A673 (cell line): ENCODE measurements at places on chromosomes 6 and 20. TPM values are rescaled to one million over a fixed set of nuclear protein-coding genes. Genes with fewer than 3 reads are reported as not detected.

DNA sequence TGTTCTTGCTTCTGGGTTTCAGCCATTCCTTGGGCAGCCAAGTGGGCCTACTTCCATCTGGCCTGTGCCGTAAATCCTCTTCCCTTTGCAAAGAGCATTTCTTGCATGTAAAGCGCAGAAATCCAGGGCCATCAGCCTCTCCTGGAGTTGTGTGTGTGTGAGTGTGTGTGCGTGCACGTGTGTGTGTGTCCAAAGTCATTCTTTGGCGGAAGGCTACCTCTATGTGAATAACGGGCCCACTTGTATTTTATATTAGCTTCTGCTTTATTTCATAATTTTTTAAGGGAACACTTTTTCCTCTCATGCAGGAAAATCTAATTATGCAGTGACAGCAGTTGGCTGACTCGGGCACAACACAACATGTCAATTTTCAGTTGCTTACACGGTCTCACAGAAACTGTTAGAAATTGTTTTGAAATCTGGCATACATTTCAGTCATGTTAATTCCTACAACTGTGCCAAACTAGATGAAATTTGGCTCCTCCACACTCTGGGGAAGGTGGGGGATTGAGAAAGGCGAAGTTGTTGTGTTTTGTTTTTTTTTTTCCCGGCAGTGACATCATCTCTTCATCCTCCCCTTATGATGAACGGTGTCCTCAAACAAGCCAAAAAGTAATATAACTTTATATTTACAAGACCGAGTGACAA, 223.7 kb upstream of the TSHZ2 start:
- H3K27me3 ChIP-seq = no peaks in the 10 kb centered on the region
- no peak for DNase-seq
- H3K4me1 ChIP-seq = no peaks in the 10 kb centered on the region
- no peak overlapping the region for H3K4me3 ChIP-seq

- H3K27me3 ChIP-seq = no peaks in the 10 kb centered on the region
- no peak overlapping the region for H3K4me3 ChIP-seq
- no peak for DNase-seq
- peaks cover 11% of the 10 kb centered on the region for H3K36me3 ChIP-seq
Observed at GRCh38 chr20:62381842-62382241, 5.1 kb upstream of the RPS21 start.

DNA sequence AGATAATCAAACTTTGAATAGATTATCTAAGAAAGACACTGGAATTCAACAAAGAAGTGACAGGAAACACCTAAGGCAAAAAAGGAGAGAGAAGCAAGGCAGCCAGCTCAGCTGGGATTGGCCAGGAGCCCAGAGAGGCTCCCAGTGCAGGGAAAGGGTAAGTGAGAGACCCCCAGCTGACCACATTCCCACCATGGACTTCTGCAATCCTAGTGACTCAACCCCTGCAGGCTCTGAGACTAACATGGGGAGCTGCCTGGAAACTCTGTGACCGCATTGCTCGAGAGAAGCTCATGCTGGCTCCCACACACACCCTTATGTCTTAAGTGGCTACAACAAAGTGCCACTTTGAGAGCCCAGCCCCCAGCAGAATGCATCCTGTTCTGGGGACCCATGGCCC, 215.1 kb downstream of the PACRG start:
- no peaks in the 10 kb centered on the region for H3K4me1 ChIP-seq
- H3K36me3 ChIP-seq = no peaks in the 10 kb centered on the region
- H3K4me3 ChIP-seq = no peak overlapping the region
- DNase-seq = no peak
- H3K27ac ChIP-seq = no peak overlapping the region

Gene SLC32A1
- total RNA-seq = not detected in 2 replicates

DNA sequence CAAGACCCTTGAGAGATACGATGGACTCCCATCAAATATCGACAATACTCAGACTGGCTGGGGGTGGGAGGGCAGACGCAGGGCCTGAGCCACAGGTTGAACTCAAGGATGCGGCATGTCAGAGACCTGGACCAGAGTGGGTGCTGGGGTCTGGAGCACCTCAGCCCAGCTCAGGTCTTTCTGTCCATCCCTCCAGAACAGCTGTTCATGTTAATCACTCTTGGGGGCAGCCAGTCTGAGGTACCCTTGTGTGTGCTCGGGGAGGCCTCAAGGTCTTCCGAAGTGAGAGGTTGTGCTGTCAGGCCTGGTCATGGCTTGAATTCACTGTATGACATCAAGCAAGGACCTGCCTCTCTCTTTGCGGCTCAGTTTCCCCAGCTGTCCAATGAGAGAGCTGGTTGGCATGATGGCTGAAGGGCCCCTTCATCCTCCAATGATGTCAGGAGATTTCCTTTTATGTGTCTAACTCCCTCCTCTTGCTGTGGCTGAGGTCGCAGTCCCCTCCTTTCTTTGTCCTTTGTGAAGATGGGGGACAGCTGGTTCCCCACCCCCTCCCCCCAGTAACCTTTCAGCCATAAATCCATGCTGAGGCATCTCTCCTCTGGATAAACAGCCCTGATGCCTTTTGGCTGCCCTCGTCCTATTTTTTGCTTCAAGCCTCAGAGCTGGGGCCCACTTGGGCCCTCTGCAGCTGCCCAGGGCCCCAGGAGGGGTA, 15.3 kb downstream of the MYH7B start:
- H3K4me1 ChIP-seq = no peaks in the 10 kb centered on the region
- H3K4me3 ChIP-seq = no peak overlapping the region
- DNase-seq = no peak

DNA sequence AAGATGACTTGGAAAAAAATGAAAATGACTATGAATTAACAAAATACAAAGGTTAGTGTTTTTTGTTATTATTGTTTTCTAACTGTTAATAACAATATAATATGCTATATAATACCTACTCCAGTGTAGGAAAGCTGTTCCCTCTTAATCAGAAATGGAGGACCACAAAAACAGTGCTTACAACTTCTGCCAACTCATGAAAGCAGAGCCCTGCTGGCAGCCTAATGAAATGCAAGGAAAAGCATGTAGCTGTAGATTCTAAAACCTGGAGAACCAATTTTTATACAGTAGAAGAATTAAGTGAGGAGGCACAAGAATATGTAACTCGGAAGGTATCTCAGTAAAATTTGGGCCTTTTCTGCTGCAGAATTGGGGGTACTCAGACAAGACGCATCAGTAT, 29.4 kb downstream of the PHIP start:
- DNase-seq = peak; percentile 59
- H3K36me3 ChIP-seq = peaks cover 44% of the 10 kb centered on the region
- no peaks in the 10 kb centered on the region for H3K4me1 ChIP-seq
- H3K27me3 ChIP-seq = no peaks in the 10 kb centered on the region

Gene PRDM13
- 0.58 and 1.2 TPM in 2 replicates for total RNA-seq

Gene EMILIN3
- total RNA-seq = 1.7 and 3.1 TPM in 2 replicates

DNA sequence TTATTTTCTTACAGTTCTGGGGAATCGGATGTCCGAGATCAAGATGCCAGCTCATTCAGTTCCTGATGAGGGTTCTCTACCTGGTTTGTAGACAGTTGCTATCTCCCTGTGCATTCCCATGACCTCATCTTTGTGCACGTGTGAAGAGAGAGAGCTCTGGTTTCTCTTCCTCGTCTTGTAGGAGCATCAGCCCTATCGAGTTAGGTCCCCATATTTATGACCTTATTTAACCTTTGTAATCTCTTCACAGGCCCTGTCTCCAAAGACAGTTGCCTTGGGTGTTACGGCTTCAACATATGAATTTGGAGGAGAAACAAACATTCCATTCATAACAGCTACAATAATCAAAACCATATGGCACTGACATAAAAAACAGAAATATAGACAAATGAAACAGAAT, 455.3 kb downstream of the HACE1 start:
- no peak overlapping the region for H3K4me3 ChIP-seq
- no peak overlapping the region for H3K27ac ChIP-seq
- H3K4me1 ChIP-seq = peaks cover 3% of the 10 kb centered on the region
- H3K27me3 ChIP-seq = no peaks in the 10 kb centered on the region

Gene TMEM244
- total RNA-seq = not detected in 2 replicates

Gene C20orf141
- not detected in 2 replicates for total RNA-seq

Gene ACTL10
- total RNA-seq = 0.39 and 0.47 TPM in 2 replicates

DNA sequence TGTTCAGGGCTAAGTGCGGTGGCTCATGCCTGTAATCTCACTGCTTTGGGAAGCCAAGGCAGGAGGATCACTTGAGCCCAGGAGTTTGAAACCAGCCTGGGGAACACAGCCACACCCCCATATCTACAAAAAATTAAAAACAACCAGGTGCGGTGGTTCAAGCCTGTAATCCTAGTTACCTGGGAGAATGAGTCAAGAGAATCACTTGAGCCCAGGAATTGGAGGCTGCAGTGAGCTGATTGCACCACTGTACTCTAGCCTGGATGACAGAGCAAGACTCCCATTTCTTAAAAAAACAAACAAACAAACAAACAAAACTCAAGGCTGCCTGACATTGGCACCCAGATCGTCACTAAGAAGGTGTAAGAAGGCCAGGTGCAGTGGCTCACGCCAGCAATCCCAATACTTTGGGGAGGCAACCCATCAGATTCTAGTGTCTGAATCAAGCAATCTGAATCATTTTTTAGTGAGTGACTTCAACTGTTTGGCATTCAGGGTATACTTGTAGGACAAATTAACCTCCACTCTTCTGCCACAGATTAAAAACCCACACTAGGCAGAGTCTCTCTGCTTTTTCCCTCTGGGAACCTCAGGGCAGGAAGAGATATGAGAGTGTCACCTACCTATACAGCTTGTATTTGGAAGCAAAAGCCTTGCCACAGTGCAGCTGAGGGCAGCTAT, 6.1 kb downstream of the PLAGL2 start:
- H3K4me1 ChIP-seq = peaks cover 22% of the 10 kb centered on the region
- H3K4me3 ChIP-seq = no peak overlapping the region
- no peaks in the 10 kb centered on the region for H3K27me3 ChIP-seq
- no peak for DNase-seq
- H3K27ac ChIP-seq = no peak overlapping the region

GRCh38 chr6:43648248-43648647, 3.4 kb downstream of the RSPH9 start:
- H3K27me3 ChIP-seq = no peaks in the 10 kb centered on the region
- no peaks in the 10 kb centered on the region for H3K4me1 ChIP-seq
- no peak for DNase-seq
- H3K27ac ChIP-seq = no peak overlapping the region
- H3K4me3 ChIP-seq = no peak overlapping the region

Gene TMEM74B
- 0.31 TPM in 1 of 2 replicates, not detected in the other for total RNA-seq

DNA sequence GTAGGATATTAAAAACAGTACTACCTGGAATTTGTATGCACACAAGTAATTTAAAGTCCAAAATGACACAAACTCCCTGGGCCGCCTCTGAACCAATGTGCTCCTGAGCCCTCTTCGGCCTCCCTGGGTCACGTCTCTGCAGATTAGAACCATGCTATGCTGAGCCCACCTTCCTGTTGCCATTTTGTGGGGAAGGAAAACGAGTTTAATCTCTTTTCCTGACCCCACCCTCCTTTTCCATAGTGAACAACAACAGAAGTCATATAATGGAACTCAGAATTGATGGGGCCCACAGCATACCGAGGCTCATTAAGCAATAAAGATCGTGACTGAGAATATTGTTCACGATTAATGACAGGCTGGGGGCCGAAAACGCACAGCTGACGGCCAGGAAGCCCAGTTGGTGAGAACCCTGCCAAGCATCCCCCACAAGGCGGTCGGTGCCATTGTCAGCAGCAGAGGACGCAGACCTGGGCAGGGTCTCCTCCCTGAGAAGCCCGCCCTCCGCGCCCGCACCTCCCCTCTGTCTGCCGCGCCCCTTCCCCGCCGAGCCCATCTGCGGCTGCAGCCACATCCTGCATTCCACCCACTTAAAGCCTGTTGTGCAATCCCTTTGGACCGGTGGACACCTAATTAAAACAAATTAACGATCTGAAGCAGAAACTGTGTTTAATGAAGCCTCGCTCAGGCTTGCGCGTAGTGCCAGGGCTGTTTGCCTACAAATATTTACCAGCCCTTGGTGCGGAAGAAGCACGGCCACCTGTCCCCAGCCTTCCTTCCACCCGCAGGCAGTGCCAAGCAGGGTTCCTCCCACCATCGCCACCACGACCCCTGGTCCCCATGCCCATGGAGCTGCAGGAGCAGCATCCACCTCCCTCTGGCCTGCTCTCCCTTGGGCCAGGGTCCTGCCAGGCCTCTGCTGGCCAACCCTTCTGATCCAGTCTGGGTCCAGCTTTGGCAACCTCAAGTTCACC, 68.1 kb downstream of the DLL1 start:
- no peaks in the 10 kb centered on the region for H3K4me1 ChIP-seq
- no peak overlapping the region for H3K4me3 ChIP-seq
- no peak overlapping the region for H3K27ac ChIP-seq
- no peaks in the 10 kb centered on the region for H3K36me3 ChIP-seq

DNA sequence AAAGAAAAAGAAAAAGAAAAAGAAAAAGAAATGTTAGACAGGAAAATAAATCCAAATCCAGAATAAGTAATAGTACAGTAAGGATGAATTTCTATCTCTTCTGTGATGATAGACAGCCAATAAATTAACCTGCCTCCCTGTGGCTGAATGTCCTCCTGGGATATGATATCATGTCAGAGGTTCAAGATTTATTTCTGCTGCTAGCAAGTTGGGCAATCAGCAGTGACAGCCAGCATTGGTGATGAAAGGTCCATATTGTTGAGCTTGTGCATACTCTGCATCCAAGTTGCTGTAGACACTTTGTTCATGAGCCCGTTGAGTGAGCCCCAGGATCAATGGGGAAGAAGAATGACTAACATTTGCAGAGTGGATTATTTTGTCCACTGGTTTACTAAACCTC, 44.9 kb upstream of the CEP85L start:
- no peak overlapping the region for H3K4me3 ChIP-seq
- no peaks in the 10 kb centered on the region for H3K27me3 ChIP-seq
- no peaks in the 10 kb centered on the region for H3K4me1 ChIP-seq
- DNase-seq = no peak
- H3K27ac ChIP-seq = no peak overlapping the region

Gene ARMC12
- 0.74 and 1.0 TPM in 2 replicates for total RNA-seq

Gene RPS10
- total RNA-seq = 1,482 and 1,497 TPM in 2 replicates

DNA sequence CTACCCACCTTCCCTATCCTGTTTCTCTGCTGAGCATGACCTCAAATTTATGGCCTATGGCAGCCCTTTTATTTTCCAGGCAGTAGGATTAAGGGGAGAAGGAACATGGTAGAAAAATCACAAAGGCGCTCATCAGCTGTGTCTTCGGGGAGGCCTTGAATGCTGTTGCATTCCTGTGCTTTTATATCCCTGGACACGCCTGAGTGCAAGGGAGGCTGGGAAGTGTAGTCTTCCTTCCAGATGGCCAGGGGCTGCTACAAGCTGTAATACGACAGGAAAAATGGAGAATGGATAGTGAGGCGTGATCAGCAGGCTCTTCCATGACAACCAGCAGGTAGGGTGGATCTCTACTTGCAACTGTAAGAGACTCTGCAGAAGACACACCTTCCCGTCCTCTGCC, 210.9 kb upstream of the GGTLC1 start:
- H3K36me3 ChIP-seq = no peaks in the 10 kb centered on the region
- H3K27ac ChIP-seq = no peak overlapping the region
- no peaks in the 10 kb centered on the region for H3K27me3 ChIP-seq
- H3K4me1 ChIP-seq = no peaks in the 10 kb centered on the region

Gene COL20A1
- total RNA-seq = not detected in 2 replicates

DNA sequence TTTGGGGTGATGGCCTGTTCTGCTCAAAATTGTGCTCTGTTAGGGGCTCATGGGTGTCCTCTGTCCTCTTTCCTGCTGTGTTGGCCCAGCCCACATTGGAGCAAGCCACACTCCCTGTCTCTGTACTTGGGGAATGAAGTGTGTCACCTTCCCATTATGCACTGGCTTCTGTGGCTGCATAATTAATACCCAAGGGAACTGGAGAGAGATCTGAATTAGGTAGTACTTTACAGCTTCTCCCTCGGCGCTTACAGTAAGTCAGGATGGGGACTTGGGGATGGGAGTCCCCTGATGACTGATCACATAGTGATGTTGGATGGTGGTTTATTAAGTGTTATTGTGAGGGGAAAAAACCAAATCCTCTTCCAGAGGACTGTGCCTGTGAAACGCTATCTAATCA, 116.6 kb downstream of the FOXO3 start:
- DNase-seq = peak; percentile 25
- H3K4me1 ChIP-seq = peaks cover 31% of the 10 kb centered on the region
- no peak overlapping the region for H3K27ac ChIP-seq
- H3K27me3 ChIP-seq = no peaks in the 10 kb centered on the region
- H3K36me3 ChIP-seq = no peaks in the 10 kb centered on the region
- H3K4me3 ChIP-seq = no peak overlapping the region
